ENCODE measurements at places on chromosomes 1 and 21.

DNA sequence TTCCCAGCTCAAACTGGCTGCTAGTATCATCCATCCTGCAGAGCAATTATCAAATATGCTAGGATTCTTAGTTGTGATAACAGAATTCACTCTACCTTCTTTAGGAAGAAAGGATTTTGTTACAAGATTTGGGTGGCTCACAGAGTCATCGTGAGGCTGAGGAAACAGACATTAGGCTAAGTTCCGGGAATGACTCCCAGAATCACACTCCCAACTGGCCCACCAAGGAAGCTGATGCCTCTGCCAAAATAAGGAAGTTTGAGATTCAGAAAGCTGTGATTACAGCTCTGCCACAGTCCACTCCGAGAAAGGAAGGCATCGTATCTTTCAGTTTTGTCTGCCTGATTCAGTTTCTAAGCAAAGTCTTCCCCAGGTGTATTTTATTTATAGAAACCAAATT, 50.6 kb upstream of the LYPLAL1 start:
- DNase-seq: no peak

- DNase-seq: no peak
Observed at GRCh38 chr1:24351918-24352627, 32.9 kb downstream of the GRHL3 start.

GRCh38 chr1:193005785-193006184, 53.4 kb downstream of the UCHL5 start:
- DNase-seq: no peak

DNA sequence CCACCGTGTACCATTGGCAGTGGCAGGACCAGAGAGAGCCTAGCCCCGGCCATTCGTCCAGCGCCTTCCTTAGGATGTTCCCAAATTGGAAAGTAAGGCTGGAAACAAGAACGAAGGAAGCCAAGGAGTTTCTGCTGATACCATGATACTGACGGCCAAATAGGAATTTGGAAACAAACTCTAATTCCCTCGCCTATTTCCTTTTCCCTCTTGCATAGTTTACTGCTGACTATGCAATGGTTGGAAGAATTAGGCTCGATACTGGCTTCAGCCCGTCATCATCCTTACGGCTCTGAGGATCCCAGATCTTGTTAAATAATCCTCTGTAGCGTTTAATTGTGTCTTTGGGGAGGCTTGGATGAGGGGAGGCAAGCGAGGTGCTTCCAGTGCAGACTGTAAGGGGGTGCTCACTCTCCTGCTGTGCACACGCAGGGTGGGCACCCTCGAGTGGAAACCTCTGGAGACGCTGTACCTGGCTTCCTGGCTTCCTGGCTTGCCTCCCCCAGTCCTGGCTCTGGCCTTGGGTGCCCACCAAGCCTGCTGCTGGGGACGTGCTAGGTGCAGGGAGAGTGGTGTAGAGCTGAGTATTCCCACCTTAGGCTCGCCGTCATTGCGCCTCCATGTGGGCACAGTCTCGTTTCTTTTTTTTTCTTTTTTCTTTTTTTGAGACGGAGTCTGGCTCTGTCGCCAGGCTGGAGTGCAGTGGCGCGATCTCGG, 27.4 kb upstream of the CAMTA1 start:
- no peak for DNase-seq

DNA sequence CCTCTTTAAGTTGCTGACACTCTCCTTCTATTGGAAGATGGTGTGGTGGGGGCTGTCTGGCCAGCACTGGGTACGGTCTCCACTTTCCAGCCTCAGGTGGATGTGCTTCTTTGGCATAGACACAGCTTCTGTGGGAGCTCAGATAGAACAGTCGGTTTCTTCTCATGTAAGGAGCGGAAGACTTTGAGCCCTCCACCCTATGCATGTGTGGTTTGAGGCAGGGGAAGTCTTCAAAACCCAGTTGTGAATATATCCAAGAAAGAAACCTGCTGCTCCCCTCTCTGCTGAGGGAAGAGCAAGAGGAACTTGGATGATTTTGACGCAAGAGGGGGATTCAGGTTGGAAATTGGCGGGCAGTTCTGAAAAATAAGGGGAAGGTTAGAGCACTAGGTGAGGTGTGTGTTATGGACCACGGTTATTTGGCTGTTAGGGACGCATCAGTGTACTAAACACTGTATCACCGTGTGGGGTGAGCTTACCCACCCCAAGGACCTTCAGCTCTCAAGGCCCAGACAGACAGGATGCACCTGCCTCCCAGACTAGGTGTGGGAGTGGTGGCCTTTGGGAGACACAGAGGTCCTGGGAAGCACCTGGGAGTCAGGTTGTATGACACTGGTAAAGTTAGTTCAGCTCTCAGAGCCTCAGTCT, 36.2 kb downstream of the IL6R start:
- no peak for DNase-seq

DNA sequence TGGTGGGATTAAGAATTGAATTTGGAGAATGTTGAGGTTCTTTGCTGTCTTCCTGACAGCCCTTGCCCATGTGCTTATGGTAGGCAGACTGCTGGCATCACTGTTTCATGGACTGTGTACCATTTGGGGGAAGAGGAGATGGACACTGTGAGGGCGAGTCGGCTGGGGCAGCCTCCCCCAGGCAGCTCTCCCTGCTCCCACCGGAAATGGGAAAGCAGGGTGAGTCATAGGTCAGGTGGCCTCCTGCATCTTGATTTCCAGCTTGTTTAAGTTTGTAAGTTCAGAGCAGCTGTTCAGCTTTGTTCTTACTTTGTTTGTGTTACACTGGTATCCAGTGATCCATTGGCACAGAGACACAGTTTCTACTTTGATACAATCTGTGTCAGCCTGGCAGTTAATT, 87.2 kb upstream of the CNIH3 start:
- no peak for DNase-seq

GRCh38 chr1:70355920-70356319, 1.4 kb upstream of the ANKRD13C start:
- DNase-seq: no peak

GRCh38 chr1:5333291-5333690, 658.9 kb downstream of the NPHP4 start:
- DNase-seq: no peak

DNA sequence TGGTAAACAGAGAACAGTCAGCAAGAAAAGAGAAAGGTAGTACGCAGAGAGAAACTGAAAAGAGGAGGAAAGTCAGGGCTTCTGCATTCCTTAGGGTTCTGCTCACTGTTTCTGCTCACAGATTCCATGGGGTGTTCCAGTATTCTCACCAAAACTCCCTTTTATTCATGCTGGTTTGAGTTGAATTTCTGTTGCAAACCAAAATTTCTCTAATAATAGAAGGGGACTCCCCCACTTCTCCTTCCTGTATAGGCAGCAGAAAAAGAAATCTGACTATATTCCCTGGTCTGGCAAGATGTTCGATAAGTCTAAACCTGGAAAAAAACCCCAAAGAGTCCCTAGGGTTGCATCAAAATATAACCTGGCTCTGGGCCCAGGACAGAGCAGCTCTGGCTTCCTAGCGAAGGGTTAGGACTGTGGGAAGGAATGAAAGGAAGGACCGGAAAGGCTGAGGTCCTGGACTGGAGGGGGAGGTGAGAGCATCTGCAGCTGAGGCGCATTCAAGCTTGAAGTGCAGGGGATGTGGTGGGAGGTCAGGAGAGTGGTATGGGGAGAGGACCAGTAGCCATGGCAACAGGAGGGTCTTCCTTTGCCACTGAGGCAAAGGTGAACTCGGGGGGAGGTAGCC, 18.8 kb upstream of the RGS16 start:
- no peak for DNase-seq

- no peak for DNase-seq
Observed at GRCh38 chr1:26372039-26372438, 511 bp downstream of the ZNF683 start.
